ENCODE measurements at places on chromosomes 2 and 18.
A peak's percentile ranks its signal among the peaks of the same experiment; 100 is the strongest.

GRCh38 chr2:228039752-228040534 is 141.5 kb downstream of the SPHKAP start:
- no peak for DNase-seq

DNA sequence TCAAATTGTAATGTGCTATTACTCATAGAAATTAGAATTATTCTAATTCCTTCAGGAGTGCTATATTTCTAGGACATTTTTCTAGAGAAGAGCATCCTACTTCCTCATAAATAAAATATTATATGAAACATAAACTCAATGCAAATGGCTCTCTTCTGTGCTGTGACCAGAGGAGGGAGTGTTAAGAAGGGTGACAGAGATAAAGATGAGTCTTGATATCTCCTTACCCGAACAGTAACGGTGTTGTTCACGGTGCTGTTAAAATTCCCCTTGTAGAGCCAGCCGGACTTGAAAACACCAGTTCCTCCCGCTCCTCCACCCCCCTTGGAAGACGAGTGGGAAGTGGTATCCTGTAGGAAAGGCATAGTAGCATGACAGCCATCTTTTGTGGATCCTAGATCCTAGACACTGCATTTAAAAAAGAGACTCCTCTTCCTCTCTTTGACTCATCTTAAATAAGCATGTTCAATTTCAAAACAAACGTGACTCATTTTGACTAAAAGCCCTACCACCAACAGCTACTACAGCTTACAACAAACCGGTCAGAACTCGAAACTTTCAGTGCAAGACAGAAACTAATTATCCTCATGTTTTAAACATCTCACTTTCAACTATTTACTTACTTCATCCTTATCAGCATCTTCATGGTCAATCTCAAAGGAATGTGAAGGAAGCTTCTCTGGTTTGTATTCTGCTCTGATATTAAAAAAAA is 156.3 kb downstream of the DOCK10 start:
- no peak for DNase-seq

- DNase-seq = no peak
These were observed 121.1 kb upstream of the KLHL14 start for GRCh38 chr18:32893915-32894314.

DNA sequence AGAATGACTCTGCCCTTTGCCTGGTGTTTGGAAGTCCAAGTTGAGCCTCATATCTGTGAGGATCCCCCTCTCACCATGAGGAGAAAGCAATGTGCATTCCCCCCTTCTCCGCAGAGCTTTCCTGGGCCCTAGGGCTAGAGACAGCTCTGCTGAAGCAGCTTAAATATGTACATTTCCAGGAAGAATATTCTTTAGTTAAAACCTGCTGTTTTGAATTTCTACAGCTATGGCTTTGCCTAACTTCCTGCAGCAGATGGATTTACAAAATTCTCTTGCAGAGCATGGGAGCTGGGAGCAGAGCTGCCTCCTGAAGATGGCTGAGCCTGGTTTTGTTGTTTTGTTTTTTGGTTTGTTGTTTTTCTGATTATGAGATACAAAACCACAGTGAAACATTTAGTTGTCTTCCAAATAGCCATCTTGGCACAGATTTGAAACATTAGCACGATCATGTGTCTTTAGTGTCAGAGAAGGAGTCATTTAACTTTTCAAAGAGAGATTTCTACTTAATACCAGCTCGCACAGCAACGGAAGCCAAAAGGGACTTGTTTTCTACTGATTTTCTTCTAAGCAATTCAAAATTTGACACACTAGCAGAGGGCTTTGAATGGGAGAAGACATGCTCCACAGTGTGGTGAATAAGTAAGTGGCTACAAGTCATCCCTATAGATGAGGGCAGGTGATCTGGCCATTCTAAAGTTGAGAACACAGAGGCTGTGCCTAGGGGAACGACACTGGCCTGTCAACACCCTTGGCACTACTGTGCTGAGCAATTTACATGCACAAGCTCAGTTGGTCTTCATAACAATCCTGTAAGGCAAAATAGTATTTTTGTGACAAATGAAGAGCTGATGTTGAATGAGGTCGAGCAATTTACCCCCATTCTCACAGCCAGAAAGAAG is 222.6 kb downstream of the MREG start:
- DNase-seq = no peak

DNA sequence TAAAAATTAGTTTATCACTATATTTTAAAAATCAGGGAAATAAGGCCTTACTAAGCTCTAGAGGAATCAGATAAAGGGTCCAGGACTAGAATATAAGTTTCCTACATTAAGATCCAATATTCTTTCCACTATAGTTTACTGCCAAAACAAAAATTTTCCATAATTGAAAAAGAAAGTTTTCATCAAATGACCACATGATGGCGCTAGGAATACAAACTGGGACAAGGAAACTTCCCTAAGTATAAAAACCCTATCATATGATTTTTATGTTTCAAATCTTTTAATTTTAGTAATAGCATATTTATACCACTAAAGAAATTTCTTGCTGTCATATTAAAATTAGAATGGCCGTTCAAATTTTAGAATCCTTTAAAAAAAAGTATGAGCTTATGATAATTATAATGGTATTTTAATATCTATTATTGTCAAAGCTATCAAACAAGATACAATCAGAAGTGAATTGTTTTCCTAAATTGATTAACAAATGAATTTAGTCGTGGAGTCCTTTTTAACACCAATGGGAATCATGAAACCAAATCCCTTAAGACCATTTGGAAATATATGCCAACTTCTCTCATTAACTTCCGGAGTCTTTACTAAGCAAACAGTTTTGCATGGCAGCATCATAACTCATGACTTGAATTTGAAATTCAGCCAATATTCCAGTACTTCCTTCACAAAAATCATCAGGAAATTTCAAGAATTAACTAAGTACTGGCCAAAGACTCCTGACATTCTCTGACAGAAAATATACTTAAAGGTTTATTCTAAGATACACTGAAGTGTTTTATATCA is 70.3 kb downstream of the SCN1A start:
- no peak for DNase-seq

DNA sequence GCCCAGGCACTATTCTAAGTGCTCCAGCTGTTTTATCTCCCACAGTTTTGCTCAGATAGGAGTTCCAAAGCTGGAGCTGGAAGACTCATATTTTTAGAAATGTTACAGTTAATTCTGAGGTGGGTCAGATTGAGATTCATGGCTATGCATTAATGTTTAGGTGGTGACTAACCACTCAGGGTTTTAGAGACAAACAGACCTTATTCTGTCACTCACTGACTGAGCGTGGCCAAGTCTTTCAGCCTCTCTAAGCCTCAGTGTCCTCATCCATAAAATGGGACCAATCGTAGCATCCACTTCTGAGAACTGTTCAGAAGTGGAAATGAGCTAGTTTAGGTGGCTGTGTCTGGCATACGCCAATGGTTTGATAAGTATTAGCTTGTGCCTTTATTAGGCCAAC is 4.3 kb upstream of the CASP8 start:
- DNase-seq = no peak

- DNase-seq = no peak
These were observed 35.1 kb upstream of the B3GNT7 start for GRCh38 chr2:231360401-231360800.

- no peak for DNase-seq
These were observed 219.3 kb downstream of the NEDD4L start for GRCh38 chr18:58263055-58263957.

DNA sequence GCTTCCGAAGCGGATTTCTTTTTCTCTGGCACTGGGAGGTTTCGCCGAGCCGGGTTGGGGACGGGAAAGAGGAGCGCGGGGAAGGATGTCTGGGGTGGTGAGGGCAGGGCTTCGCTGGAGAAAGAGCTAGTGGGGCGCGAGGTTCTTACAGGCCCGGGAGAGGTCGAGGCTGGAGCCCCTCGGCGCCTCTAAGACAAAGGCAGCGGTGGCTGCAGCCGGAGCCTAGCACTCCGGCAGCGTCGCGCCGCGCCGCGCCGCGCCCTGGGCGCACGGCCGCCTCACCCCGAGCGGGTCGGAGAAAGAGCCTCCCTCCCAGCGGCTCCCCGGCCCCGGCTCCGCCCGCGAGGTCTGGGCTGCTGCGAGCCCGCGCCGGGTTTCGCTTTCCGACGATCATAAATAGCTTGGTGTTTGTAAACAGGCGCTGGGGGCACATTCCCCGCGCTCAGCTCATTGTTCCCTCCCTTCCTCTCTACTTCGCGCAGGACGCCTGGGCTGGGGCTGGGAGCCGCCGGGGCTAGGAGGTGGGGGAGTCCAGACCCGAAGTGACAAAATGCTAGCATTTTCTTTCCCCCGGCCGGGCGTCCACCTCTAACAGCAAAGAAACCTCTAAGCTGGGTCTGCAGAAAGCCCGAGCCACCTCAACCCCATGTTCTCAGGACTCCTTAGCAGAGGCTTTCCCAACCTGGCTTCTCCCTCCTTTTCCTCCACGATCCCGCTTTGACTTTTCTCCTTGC is 813 bp upstream of the MEIS1 start:
- peak; percentile 72 for DNase-seq

DNA sequence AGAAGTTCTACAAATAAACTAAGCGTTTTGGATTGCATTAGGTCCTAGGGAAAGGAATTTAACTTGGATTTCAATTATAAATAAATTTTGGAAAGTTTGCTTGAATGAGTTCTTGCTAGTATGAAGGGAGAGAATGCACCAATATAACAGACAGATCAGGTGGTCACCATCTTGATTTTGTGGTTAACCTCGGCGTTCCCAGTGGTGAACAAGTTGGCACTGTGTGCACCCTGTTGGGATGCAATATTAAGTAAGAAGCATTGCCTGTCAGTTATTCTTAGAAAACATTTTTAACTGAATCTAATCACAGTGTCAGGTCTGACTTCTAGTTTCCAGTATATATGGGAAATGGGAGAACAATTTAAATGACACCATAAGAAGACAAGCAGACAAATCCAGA is 673.4 kb downstream of the SLC4A3 start:
- DNase-seq = no peak

GRCh38 chr2:162184359-162184758 is 32.3 kb upstream of the GCG start:
- DNase-seq = no peak

- peak; percentile 52 for DNase-seq
These were observed 620 bp upstream of the GALNT1 start for GRCh38 chr18:35580701-35581539.
